ENCODE measurements at places on chromosomes 2 and 18. TPM values are rescaled to one million over a fixed set of nuclear protein-coding genes. Genes with fewer than 3 reads are reported as not detected.

The MC2R gene
- total RNA-seq = not detected

The TRIM54 gene
- total RNA-seq = not detected

The L3MBTL4 gene
- total RNA-seq = 11.6 TPM

The ABCG8 gene
- not detected for total RNA-seq

The TSPYL6 gene
- not detected for total RNA-seq

The TTN gene
- 0.69 TPM for total RNA-seq

The C2orf80 gene
- total RNA-seq = not detected

The PAIP2B gene
- total RNA-seq = 22.1 TPM

The CD207 gene
- 57.6 TPM for total RNA-seq

The REG3A gene
- total RNA-seq = not detected

The SP100 gene
- 56.9 TPM for total RNA-seq

The SLC19A3 gene
- 2.1 TPM for total RNA-seq

The LRRTM4 gene
- not detected for total RNA-seq

The TMEM169 gene
- total RNA-seq = 0.29 TPM

The ARHGAP15 gene
- total RNA-seq = 3.0 TPM

The SOCS6 gene
- total RNA-seq = 19.5 TPM

The GCG gene
- total RNA-seq = not detected

The BOLL gene
- not detected for total RNA-seq

The LYPD6 gene
- 0.79 TPM for total RNA-seq

Measured in lower leg skin (tissue), 4 donors.